ENCODE measurements at places on chromosomes 3 and 15.

GRCh38 chr3:168801794-168802193, 706.1 kb upstream of the GOLIM4 start:
- no peak for DNase-seq

GRCh38 chr3:133188996-133189395, 150.8 kb downstream of the TMEM108 start:
- no peak for DNase-seq

DNA sequence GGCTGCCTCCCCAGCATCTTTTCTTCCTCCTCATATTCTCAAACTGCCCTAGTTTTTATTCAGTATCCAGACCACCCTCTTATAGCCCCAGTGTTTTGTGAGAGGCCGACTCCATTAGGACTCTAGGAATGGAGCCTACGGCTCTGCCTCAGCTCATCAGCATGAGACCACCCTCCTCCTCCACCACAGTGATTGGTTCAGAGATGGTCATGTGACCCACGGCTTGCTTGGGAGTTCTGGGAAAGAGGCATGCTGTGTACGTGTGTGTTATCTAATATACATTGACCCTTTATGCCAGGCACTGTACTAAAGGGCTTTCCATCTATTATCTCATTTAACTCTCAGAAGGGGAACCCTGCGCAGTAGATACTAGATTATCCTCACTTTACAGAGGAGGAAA, 17.8 kb upstream of the CMTM7 start:
- DNase-seq, result no peak

DNA sequence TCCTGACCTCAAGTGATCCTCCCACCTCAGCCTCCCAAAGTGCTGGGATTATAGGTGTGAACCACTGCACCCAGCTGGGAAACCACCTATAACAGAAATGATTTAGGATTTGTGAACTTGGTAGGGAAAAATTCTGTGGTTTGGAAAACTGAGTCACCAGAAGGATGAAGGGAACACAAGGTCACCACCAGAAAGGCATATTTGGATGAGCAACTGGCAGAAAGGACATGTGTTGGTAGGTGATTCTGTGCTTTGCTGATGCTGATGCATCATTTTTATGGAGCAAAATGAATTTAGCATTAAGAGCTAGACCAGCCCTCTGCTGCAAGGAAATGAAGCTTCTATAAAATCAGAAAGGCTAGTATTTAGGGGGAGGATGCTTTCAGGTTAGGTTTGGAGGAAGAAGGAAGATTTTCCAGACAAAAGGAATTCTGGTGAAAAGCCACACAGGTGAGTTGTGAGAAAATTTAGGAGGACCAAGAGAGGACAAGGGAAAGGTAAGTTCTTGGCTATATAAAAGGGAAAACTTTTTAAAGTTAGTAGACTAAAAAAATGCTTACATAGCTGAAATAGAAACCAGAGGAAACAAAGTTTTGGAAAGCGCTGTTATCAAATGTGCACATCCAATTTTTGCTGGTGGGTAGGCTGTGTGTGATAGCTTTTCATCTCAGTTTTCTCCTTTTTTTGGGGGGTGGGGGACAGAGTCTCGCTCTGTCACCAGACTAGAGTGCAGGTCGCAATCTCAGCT, 3.6 kb downstream of the PXK start:
- no peak for DNase-seq

GRCh38 chr15:73901126-73901810, 25.0 kb upstream of the LOXL1 start:
- no peak for DNase-seq
